ENCODE measurements at places on chromosomes 11 and 22.

DNA sequence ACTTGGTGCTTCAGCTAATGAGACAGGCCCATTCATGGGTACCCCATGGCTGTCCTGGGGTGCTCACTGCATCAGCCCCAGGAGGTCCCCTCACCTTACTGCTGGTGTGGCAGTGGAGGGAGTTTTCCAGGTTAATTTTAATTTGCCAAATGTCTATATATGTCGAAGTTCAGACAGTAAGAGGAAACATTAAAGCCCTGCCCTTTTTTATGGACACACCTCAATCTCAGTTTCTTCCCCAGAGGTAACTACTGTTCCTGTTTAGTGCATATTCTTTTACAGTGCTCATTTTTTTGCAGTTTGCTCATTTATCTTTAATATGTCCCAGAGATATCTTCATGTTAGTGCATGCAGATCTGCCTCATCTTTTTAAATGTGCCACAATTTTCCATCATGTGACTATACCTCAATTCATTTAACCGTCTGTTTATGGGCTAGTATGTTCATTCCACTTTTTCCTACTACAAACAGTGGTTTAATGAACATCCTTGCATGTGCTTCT, 11.6 kb downstream of the PANX1 start:
- no peak for DNase-seq

DNA sequence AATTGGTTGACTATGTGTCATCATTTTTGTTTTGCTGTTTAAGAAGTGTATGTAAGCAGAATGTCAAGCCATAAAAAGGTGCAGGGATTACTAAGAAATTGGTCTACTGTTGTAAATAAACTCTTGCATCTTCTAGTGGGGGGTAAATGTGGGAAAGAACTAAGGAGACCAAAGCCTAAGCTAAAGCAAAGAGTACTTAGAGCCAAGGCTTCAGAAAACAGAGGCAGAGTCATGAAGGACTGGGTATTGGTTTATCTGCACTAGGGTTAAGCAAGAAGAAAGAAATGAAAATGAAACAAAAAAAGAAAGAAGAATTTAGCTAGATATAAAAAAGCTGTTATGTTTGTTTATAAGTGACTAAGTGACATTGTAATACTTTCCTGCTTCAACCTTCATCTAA, 628.1 kb downstream of the METTL15 start:
- no peak for DNase-seq

DNA sequence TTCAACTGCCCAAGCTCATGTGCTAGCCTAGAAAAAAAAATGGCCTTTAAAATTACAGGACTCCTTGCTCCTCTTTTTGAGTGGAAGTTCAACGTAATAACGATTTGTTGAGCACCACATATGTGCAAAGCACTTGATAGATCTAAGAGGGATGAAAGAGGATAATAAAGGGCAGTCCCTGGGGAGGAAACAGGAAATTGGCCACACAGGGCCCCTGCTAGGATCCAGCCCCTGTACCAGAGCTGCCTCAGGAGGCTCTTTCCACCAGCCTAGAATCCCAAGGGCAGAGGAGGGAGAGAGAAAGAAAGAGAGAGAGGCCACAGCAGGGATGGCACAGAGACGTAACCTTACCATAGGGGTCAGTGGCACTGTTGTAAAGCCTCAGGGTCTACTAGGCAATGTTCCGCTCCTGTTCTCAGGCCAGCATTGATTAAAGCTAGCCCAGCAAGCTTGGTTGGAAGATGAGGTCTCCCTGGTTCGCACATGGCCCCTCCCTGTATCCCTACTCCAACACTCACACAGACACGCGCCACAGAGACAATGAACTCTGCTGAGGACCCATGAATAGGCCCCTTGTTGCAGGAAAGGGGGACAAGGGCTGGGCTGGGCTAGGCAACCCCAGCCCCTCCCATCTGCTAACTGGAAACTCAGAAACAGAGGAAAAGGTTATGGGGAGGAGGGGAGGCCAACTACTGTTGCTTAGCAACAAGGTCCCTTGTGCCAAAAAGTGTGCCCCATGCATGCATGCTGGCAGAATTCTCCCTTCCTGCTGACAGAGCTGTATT, at the start of gene TMPRSS5:
Gene TMPRSS5 (minus strand): TSS at position 438 of the 785 bp plus-strand sequence. CDS start 84 bp downstream, at position 354.
- no peak for DNase-seq

- no peak for DNase-seq
Observed at GRCh38 chr11:16857186-16857585, 118.7 kb downstream of the C11orf58 start.

DNA sequence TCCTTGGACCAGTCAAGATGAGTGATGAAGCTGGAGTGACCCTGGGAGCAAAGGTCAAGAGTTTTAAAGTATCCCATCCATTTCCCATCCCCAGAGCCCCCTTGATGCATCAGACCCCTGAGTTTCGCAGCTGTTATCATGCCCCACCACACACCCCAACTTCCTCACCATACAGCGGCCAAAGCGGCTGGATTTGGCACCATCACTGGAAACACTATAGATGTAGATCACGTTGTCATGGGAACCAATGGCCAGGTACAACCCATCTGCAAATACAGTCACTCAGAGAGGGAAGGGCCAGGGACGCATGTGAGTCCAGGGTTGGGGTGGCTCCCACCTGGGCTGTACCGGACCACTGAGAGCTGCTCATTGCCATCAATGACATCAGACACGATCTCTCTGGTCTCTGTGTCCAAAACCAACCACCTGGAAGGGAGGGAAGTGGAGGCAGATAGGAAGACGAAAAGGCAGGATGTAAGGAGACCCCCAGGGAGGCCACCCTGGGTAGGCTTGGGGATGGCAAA, 2.2 kb upstream of the MTA2 start:
- DNase-seq, result no peak

- DNase-seq, result no peak
Observed at GRCh38 chr22:31081963-31082605, 966 bp downstream of the SMTN start.

DNA sequence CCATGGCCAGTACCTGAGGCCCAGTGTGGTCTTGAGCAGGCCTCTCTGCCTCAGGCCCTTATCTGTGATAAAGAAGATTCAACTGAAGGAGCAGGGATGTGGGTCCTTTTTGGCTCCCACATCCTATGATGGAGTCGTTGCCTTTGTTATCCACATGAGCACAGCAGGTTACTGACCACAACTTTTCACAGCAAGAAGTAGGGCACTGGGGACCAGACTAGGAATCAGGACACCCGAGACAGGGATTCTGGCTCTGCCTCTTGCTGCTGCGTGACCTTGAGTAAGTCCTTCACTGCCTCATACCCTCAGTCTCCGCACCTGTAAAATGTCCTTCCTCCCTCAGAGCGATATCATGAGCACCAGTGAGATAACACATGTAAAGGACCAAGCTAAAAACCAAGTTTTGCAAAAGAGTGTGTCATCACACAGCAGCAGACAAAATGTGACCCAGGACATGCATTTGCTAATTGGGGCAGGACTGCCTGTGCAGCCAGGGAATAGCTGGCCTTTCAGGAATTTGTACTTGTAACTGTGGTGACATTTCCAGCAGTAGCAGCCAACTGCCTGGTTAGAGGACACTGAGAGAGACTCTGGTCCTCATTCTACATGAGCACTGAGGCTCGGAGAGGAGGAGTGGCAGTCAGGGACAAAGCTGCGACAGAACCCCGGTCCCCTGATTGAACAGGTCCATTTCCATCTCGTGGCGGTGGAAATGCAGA, 13.2 kb upstream of the SMIM35 start:
- DNase-seq, result no peak

DNA sequence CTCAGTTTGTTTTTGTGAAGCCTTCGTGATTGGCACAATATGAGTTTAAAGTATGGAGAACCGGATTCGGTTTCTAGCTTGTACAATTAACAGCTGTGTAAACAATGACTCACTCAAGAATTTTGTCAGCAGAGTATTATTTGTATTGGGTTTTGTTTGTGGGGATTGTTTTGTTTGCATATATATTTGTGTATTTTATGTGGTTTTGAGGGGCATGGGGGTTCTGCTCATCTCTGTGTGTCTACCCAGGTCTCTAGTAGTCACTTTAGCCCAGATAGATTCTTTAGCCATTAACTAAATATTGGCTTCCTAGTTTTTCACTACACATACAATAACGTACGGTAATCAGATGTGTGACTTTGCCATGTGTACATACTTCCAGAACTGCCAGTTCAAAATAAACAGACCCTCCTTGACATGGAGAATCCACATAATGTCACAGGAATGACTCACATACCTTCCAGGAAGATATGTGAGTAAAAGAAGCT, 7.5 kb upstream of the MS4A7 start:
- no peak for DNase-seq

DNA sequence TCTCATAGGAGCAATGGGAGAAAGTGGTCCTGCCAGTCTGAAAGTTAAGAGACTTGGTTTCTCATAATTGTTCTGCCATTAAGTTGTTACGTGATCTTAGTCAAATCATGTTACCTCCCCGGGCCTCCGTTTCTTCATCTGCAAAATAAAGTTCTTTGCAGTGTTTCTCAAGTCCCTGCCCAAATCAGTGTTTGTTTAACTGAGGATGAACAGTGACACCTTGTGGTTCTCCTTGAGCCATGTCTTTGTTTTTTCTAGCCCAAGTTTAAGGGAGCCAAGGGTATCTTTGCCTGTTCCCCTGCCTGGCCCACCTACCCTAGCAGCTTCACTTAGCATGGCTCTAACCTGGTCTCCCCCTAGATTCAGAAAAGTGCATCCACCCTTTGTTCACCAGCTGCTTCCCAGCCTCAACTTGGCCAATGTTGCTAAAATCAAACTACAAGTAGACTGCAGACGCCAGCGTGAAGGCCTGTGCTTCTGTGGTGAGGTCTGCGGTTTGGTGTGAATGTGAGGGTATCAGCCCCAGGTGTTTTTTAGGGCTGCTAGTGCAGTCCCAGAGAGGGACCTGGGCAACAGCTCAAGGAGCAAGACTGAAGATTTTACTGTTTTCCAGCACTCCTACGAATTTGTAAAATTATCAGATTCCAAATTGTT, 35.5 kb downstream of the FZD4 start:
- DNase-seq, result peak; percentile 56

GRCh38 chr11:1448882-1449281, 37.7 kb downstream of the MOB2 start:
- no peak for DNase-seq

GRCh38 chr11:33942954-33943353, 51.1 kb upstream of the LMO2 start:
- peak; percentile 66 for DNase-seq

DNA sequence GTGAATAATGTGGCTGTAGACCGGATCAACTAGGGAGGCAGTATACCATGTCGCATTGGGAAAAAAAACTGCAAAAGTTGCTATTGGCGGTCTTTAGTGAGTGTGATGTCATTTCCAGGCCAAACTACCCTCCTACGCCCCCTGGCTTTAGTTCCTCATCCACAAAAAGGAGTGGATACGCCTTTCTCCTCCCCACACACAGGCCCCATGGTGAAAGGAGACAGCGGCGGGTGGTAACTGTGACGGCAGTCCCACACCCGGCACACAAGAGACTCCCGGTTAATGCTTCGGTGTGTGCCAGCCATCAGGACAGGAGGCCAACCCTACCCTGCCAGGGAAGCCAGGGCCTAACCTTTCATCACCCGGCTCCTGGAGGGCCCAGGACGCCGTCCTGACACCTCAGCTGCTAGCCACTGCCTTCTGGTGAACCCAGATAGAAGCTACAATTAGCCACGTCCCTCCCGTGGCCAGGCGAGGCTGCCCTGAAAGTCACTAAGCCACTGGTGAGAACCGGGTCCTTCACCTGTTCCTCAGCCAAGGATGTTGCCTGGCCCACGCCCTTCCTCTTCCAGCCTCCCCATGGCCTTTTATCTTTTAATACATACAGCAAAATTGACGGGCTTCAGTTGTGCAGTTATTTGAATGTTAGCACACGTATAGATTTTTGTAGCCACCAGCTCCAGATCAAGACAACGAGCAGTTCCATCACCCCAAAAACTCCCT, 10.8 kb downstream of the TP53I11 start:
- no peak for DNase-seq

DNA sequence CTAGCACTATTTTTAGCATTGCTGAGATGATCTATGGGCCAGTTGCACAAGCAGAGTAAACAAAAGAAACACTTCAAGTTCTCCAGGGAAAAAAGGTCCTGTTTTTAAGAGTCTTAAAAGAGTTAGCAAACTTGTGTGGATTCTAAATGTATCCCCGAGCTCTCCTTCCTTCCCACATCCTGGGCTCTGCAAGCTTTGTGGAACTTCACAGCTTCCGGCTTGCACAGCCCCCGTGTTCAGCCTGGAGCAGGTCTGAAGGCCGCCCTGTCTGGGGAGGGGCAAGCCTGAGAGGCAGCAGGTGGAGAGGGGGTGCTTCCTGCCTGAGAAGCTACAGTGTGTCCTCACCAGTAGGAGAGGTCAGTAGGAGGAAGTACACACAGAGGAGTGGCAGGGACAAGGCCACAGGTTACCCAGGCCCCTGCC, 35.1 kb upstream of the SUSD2 start:
- DNase-seq, result peak; percentile 81

- DNase-seq, result peak; percentile 7
Observed at GRCh38 chr11:11662578-11662977, 40.8 kb upstream of the GALNT18 start.

DNA sequence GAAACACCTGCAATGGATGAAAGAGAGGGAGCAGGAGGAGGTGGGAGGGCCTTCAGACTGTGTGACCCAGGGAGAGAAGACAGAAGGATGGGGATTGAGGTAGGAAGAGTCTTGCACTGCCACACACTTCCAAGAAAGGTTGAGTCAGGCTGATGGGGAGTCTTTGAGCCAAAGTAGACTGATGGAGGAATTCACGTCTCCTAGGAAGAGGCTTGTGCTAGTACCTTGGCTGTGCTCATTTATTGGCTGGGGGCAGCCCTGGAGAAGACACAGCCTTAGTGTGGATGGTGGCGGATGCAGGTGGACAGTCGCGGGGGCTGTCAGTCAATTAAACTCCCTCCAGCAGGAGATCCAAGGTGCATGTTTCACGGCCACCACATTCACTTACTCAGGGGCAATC, 16.2 kb upstream of the ACCSL start:
- DNase-seq, result no peak

DNA sequence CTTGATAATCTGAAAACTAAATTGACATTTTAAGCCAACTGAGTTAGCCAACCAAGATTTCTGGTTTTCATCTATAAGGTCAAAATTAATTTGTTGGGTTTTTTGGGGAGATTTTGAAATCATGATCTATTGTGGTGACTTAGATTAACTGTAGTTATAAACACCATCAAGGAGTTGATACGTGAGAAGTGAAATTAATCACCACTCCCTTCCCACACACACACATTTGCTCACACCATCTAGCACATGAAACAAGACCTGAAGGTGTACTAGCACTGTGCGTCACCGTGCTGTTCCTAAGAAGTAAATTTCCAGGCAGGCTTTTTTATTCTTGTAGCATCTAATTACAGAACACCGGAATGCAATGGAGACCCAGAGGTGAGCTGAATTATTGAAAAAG, 2.1 kb downstream of the OR5B21 start:
- no peak for DNase-seq

DNA sequence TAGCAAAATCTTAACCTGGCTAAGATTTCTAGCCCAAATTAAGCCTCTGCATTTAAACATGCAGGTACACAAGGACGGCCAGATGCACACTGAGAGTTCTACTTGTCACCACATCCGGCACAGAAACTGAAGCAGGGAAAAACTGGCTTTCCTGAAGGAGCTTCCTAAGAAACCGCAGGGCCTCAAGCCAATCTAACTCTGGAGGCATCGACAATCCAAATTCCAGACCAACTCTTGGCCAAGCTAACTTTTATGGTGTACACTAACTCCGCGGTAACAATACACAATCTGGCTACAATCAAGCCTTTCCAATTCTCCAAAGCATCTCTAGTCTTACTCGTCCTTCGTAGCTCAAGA, 1.2 kb downstream of the MSANTD2 start:
- DNase-seq, result peak; percentile 18

All from GM20000 (cell line).